Stimulated activated CD8-positive, alpha-beta memory T cell treated with anti-CD3 and anti-CD28 coated beads, Interleukin-2, amount 100 ng/mL, for 1 hour (primary cell): ENCODE measurements at places on chromosomes 4 and X.
A peak's percentile ranks its signal among the peaks of the same experiment; 100 is the strongest.

GRCh38 chrX:110403441-110404238 is 45.0 kb downstream of the RTL9 start:
- DNase-seq: no peak

GRCh38 chrX:7378406-7378805 is 230.5 kb upstream of the PUDP start:
- no peak for DNase-seq

GRCh38 chr4:10590896-10591295 is 93.7 kb downstream of the CLNK start:
- no peak for DNase-seq

GRCh38 chr4:5928274-5928673 is 35.4 kb upstream of the CRMP1 start:
- no peak for DNase-seq

- DNase-seq: no peak
Observed at GRCh38 chrX:12891171-12891570, 15.2 kb upstream of the TLR8 start.

GRCh38 chrX:18016941-18017340 is 155.8 kb upstream of the RAI2 start:
- no peak for DNase-seq

DNA sequence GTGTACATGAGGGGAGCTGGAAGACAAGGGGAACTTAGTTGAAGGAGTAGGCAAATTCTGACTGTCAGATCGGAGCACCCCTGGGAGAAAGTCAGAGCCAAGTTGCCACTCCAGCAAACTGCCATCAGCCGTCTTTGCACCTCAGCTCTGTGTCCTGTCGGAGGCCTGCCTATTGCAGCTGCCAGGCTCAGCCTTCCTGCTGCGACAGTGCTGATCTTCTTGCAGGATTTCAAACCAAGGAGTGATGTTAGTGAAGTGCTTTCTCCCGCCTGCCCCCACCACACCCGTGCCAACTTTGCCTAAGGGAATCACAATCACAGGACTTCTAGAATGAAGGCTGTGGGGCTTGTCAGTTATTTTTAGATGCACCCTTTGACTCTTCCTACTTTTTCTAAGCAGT is 185.3 kb downstream of the KIT start:
- DNase-seq: no peak

GRCh38 chr4:18077808-18078207 is 56.3 kb upstream of the LCORL start:
- no peak for DNase-seq

DNA sequence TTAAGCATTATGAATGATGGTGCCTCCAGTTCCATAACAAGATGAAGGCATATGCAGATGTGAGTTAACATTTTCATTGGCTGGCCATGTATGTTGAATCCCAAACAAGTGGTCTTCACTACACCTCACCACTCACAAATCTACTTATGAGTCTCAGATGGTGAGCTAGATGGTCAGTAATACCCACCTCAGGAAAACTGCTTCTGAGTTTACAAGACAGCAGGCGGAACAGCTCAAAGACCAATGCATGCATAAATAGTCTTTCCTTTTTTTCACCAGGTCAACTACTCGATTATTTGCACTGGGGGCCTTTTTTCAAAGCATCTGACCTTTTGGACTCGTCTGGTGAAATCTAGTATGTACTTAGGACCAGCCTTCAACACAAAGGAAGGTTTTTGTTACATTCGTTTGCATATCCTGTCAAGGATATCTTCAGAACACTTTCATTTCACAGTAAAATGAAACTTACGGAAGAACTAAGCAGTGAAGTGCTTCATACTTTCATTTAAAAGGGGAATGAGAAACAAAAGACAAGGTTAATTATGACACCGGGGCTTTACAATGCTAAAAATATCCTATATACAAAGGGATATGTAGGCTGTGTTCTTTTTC is 23.1 kb upstream of the TLR7 start:
- no peak for DNase-seq

DNA sequence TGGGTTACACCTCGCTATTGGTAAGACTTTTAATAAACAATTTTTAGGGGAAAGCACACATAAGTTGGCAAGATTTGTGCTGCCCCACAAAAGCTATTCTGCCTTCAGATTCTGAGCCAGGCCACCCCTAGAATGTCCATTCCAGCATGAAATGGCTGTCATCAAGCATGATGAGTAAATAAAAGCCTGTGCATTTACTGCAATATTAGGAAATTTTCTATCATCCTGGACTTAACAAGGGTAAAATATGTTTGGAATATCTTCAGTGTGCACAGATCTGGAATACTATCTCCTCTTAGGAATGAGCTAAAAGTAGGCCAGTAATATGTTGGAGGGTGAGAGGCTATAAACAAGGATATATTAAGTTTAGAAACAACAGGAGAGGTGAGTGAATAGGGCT is 510.9 kb downstream of the ANKRD50 start:
- no peak for DNase-seq

DNA sequence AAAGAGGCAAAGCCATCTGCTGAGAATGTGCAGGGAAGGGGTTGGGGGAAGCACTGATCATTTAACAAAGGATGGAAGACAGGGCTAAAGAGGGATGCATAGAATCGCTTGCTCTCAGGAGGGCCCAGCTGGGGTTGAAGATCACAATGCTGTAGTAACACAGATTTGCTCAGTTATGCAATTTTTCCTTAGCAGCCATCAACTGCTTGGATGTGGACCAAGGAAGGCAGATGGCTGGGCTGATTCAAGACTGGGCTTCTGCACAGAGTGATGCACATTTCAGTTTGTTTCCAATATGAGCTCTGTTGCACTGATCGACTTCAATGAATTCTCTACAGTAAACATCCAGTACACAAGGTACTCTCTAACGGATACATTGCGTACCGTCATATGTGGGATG is 127.8 kb upstream of the TBL1X start:
- DNase-seq: no peak

GRCh38 chr4:105088110-105088879 is 58.4 kb upstream of the TET2 start:
- no peak for DNase-seq

- DNase-seq: peak; percentile 14
Observed at GRCh38 chr4:71186566-71187403, 152.0 kb upstream of the SLC4A4 start.

DNA sequence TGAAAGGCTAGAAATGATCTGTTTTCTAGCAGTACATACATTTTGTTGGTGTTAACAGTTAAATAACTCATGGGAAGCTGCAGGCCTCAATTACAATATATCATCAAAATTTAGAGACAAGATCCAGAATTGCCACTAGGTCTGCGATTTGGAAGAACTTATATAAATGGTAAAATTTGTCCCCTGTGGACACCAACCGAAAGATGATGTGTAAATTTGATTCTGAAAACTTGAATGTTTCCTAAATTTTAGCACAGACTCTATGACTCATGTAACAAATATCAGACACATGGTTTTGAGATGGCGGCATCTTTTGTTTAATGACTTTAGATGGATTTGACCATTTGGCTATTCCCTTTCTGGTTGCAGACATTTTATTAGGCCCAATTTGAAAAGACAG is 6.0 kb upstream of the HPGDS start:
- no peak for DNase-seq

DNA sequence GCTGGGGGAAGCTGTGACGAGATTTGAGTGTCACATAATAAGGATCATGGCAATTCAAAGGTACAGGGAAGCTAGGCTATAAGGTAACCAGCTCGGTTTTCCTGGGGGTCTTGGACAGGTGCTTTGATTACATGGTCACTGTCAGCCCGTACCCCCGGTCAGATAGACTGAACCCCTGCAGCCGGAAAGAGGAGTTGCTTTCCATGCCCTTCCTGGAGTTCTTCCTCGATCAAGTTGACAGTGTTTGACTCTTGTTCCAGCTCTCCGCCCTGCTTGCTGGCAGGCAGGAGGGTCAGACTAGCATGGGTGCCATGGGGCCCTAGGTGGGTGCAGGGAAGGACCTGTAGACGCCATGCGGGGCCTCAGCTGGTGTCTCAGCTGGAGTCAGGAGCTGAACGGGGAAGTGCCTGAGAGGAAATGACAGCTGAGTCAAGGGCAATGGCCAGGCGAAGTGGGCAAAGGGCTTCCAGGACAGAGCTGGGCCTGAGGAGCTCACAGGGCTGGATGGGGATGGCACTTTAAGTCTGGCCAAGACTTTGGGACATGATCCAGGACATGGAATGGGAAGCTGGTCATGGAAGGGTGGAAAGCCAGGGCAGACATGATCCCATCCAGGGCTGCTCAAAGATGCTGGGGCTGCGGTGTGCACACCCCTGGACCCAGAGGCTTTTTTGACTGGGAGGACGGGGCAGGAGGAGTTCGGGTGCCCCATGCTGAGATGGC is 1.6 kb downstream of the TMEM187 start:
- no peak for DNase-seq

GRCh38 chr4:16579866-16580265 is 318.6 kb downstream of the LDB2 start:
- DNase-seq: no peak
